ENCODE measurements at places on chromosomes 5 and 9. TPM values are rescaled to one million over a fixed set of nuclear protein-coding genes. Genes with fewer than 3 reads are reported as not detected.

Gene STING1
- total RNA-seq, result 37.4 TPM

Gene SPATA31C1
- total RNA-seq, result not detected

Gene LHFPL2
- 0.40 TPM for total RNA-seq

Gene ANKRD20A1
- not detected for total RNA-seq

Gene TEK
- total RNA-seq, result not detected

Gene NAIF1
- total RNA-seq, result 12.0 TPM

Gene FXN
- 35.9 TPM for total RNA-seq

Gene MRPS2
- total RNA-seq, result 74.0 TPM

Gene RNF183
- total RNA-seq, result not detected

Gene ZNF618
- total RNA-seq, result 0.70 TPM

Gene PRDM9
- not detected for total RNA-seq

Gene EHMT1
- total RNA-seq, result 66.3 TPM

Gene UBTD2
- total RNA-seq, result 9.1 TPM

Gene UAP1L1
- 22.9 TPM for total RNA-seq

Gene PCDHGA9
- total RNA-seq, result not detected

Gene WNK2
- total RNA-seq, result 0.89 TPM

Gene FGFR4
- 1.4 TPM for total RNA-seq

Gene SEMA6A
- total RNA-seq, result not detected

Gene TSSK1B
- total RNA-seq, result not detected

Gene PDGFRB
- 1.1 TPM for total RNA-seq

Gene CCDC192
- not detected for total RNA-seq

Gene HMGCS1
- total RNA-seq, result 58.4 TPM

Gene LCN10
- 5.4 TPM for total RNA-seq

Gene LRRTM2
- total RNA-seq, result not detected

Gene PLCXD3
- not detected for total RNA-seq

Gene TPPP
- total RNA-seq, result 0.08 TPM

Gene SCGB3A1
- total RNA-seq, result 1.1 TPM

Gene FBN2
- not detected for total RNA-seq

Gene LHX3
- total RNA-seq, result not detected

Gene SPATA31E1
- total RNA-seq, result not detected

Gene EQTN
- total RNA-seq, result not detected

Gene CKMT2
- total RNA-seq, result not detected

Gene GLRA1
- not detected for total RNA-seq

Gene CEP78
- 41.8 TPM for total RNA-seq

Gene IL5
- total RNA-seq, result not detected

Gene APBA1
- 0.23 TPM for total RNA-seq

Gene GPX8
- total RNA-seq, result not detected

Gene DPYSL3
- total RNA-seq, result 0.41 TPM

Gene SH3RF2
- total RNA-seq, result not detected

Gene INSL6
- not detected for total RNA-seq

Gene TENT4A
- total RNA-seq, result 30.7 TPM

Gene MRPL22
- total RNA-seq, result 91.0 TPM

Gene SPOCK1
- total RNA-seq, result not detected

Gene MACROH2A1
- total RNA-seq, result 208 TPM

Gene DRD1
- not detected for total RNA-seq

Gene SCGB3A2
- not detected for total RNA-seq
